ENCODE measurements at places on chromosomes 5 and 9.

GRCh38 chr9:37243588-37244345 is 123.4 kb downstream of the ZCCHC7 start:
- DNase-seq = no peak

DNA sequence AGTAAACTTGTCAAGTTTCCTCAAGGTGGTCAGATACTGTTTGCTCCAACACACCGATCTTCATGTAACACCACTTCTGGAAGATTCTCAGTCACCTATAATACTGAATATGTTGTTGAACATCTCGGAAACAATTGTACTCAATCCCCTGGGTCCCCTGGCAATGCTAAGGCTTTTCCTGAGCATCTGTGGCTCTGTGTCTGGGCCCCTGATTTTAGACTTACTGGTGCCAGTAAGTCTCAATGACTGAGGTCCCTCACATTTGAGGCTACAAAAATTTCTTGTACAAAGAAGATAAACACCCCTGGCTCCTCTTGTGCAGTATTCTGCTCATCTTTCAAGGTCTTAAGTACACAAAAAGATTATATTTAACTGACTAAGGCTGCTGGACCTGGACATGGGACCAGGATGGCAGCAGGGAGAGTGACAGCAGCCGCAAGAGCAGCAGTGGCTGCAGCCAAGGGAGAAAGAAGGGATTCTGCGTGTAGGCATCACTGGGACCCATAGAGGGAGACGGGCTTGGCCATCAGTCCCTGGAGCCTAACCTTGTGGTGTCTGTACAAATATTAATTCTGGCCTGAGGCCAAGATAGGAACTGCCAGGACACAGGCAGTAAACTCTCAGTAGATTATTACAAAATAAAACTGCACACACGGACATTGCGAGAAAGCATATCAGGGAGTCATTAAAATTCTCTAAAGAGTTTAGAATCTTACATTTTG is 49.0 kb upstream of the TNPO1 start:
- no peak for DNase-seq

GRCh38 chr9:97876061-97876460 is 23.0 kb downstream of the FOXE1 start:
- no peak for DNase-seq

GRCh38 chr9:2132484-2133082 is 117.4 kb downstream of the SMARCA2 start:
- no peak for DNase-seq

- DNase-seq = no peak
These were observed 10.7 kb downstream of the OR2V1 start for GRCh38 chr5:181120306-181120705.

- DNase-seq = no peak
These were observed 719 bp downstream of the NOL8 start for GRCh38 chr9:92324431-92324830.

GRCh38 chr5:125612181-125612721 is 811.0 kb upstream of the GRAMD2B start:
- DNase-seq = no peak

GRCh38 chr5:105947461-105947860 is 1723.3 kb downstream of the EFNA5 start:
- no peak for DNase-seq

DNA sequence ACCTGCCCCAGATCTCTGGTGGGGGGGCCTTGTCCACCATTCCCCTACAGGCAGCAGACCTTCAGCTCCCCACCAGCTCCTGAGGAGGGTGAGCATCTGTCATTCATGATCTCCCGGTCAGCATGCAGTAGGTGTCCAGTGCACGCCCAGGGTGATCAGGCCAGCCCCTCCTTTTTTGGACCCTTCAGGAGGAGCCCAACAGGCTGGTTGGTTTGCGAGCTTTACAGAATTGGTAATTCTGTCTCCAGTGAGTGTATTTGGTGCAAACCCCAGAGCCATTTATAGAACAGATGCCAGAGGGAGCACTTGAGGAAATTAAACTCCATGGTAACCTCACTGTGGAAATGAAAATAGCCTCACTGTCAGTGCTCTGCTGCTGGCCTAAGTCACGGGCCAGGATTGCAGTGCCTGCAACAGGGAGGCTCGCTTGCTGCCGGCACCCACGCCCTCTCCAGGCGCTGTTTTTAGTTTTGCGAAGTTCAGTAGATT is 23.4 kb downstream of the WNK2 start:
- no peak for DNase-seq

- no peak for DNase-seq
These were observed 183.5 kb upstream of the ACO1 start for GRCh38 chr9:32200896-32201295.

DNA sequence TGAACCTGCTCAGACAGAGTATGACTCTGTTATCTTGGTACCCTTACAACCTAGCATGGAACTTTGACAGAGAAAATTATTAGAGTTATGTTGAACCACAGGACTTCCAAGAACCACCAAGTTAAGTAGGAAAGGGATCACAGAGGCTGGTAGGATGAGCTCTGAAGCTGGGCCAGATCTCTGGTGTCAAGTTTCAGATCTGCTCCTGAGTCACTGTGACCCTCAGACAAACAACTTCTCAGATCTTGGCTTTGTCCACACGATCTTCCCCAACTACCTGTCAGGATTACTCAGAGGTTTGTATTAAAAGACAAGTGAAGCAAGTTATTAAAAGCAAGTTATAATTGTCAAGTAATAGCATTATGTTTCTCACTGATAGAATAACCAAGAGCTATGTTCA is 189.0 kb downstream of the SEC61B start:
- DNase-seq = no peak

DNA sequence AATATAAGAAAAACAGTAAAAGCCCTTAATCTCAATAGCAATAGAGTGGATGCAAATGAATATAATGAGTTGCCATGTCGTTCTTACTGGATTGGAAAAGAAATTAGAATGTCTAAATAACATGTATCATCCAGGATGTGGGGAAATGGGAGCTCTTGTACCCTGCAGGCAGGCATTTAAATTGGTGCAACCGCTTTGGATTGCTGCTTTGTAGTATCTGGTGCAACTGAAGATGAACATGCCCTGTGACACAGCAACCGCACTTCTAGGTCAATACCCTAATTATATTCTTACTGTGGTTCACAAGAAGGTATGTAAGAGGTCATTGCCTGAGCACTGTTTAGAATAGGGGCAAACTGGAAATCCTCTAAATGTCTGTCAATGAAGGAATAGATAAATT is 18.9 kb downstream of the MRPS30 start:
- DNase-seq = no peak

- DNase-seq = no peak
These were observed 7.4 kb upstream of the SPDL1 start for GRCh38 chr5:169576181-169576598.

DNA sequence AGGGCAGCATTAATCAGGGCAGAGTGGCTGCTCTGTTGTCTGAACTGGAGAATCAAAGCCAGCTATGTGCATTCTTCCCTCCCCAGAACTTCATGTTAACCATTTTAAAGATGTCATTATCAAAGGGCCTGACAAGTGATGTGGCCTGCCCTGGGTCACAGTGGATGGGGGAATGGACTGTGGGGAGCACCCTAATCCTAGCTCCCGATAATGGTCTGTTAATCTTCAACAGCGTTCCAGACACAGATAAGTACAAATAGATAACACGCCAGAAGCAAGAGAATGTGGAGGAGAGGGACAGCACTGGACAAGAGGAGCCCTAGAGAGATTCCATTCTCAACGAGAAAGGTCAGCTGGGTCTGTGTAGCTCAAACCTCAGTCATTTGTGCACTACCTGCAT is 77.5 kb downstream of the DPYSL3 start:
- DNase-seq = no peak

GRCh38 chr5:97844797-97845196 is 661.8 kb upstream of the RIOK2 start:
- DNase-seq = no peak

DNA sequence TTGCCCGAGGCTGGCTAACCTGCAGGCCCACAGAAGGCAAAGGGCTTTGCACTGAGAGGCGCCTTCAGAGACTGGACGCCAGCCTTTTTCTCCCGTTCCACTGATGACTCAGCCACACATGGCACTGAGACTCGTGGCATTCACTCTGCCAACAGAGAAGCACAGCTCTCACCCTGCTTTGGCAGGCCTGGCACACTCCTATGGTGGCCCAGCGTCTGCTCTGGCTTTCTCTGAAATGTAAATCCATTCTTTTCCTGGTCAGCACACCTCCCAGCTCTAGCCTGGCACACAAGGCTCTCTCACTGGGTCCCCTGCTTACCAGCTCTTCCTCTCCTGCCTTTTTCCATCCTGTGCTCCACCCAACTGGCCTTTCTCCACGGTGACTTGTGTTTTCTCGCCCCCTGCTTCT is 5.9 kb upstream of the MELK start:
- no peak for DNase-seq

- no peak for DNase-seq
These were observed 140.8 kb downstream of the CDH6 start for GRCh38 chr5:31334061-31334860.

GRCh38 chr5:116964438-116964837 is 389.8 kb upstream of the SEMA6A start:
- DNase-seq = no peak

Data from right renal pelvis (tissue), 4 donors.